A549 (cell line): ENCODE measurements at places on chromosomes 16 and 17. TPM values are rescaled to one million over a fixed set of nuclear protein-coding genes. Genes with fewer than 3 reads are reported as not detected.

Gene PKMYT1
- 50.5 to 55.2 TPM (median 52.5 TPM) in 3 replicates for polyA plus RNA-seq

Gene TMEM92
- polyA plus RNA-seq, result 22.7 to 27.5 TPM (median 25.1 TPM) in 3 replicates

Gene OR1A1
- polyA plus RNA-seq, result not detected in 3 replicates

Gene CNP
- 113 to 118 TPM (median 116 TPM) in 3 replicates for polyA plus RNA-seq

Gene ACSM3
- 2.9 to 3.3 TPM (median 3.1 TPM) in 3 replicates for polyA plus RNA-seq

Gene TBC1D3C
- not detected in 3 replicates for polyA plus RNA-seq

Gene MBTPS1
- polyA plus RNA-seq, result 47.5 to 52.8 TPM (median 50.3 TPM) in 3 replicates

Gene AANAT
- polyA plus RNA-seq, result 0.13 TPM in 1 of 3 replicates, not detected in the others

Gene NEK8
- polyA plus RNA-seq, result 4.2 to 5.8 TPM (median 5.3 TPM) in 3 replicates

Gene NOXO1
- 0.25 to 0.32 TPM (median 0.26 TPM) in 3 replicates for polyA plus RNA-seq

Gene ABCA9
- polyA plus RNA-seq, result 0.03 TPM in 1 of 3 replicates, not detected in the others

Gene NOD2
- polyA plus RNA-seq, result not detected in 3 replicates

Gene CCT6B
- polyA plus RNA-seq, result 0.77 to 1.3 TPM (median 0.87 TPM) in 3 replicates

Gene NLK
- polyA plus RNA-seq, result 10.8 to 11.9 TPM (median 11.8 TPM) in 3 replicates

Gene CES3
- polyA plus RNA-seq, result 2.1 to 2.7 TPM (median 2.3 TPM) in 3 replicates

Gene ABCC3
- 225 to 288 TPM (median 248 TPM) in 3 replicates for polyA plus RNA-seq

Gene BIRC5
- 93.5 to 116 TPM (median 109 TPM) in 3 replicates for polyA plus RNA-seq

Gene CX3CL1
- 0.08 to 0.17 TPM (median 0.08 TPM) in 3 replicates for polyA plus RNA-seq

Gene PAQR4
- polyA plus RNA-seq, result 17.5 to 18.6 TPM (median 18.5 TPM) in 3 replicates

Gene PRSS53
- 1.2 to 1.7 TPM (median 1.5 TPM) in 3 replicates for polyA plus RNA-seq

Gene IRX3
- polyA plus RNA-seq, result 2.6 to 3.7 TPM (median 3.2 TPM) in 3 replicates

Gene OR1F1
- 0.20 to 0.34 TPM (median 0.31 TPM) in 3 replicates for polyA plus RNA-seq

Gene CXCL16
- polyA plus RNA-seq, result 9.1 to 11.2 TPM (median 10.1 TPM) in 3 replicates

Gene RHBDL1
- polyA plus RNA-seq, result 1.2 to 1.6 TPM (median 1.4 TPM) in 3 replicates

Gene EFTUD2
- polyA plus RNA-seq, result 216 to 251 TPM (median 224 TPM) in 3 replicates

Gene RAB34
- 207 to 212 TPM (median 211 TPM) in 3 replicates for polyA plus RNA-seq
